ENCODE measurements at places on chromosomes 7 and 10.

DNA sequence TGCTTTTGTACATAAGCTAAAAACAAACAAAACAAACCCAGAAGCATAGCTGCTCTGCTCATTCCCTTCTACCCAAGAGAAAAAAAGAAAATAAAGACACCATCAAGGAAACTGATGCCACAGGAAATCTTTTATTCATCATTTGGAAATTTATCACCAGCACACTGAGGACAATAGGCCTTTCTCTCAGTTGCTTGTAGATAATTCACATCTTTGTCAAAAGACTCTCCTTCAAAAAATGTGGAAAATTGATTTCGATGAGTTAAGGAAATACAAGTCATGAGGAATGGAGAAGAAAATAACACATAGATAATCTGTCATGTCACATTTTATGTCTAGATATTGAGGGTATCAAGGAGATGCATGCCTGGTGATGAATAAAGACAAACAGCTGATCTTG lies 53.5 kb downstream of the ZNF37A start:
- DNase-seq = no peak

DNA sequence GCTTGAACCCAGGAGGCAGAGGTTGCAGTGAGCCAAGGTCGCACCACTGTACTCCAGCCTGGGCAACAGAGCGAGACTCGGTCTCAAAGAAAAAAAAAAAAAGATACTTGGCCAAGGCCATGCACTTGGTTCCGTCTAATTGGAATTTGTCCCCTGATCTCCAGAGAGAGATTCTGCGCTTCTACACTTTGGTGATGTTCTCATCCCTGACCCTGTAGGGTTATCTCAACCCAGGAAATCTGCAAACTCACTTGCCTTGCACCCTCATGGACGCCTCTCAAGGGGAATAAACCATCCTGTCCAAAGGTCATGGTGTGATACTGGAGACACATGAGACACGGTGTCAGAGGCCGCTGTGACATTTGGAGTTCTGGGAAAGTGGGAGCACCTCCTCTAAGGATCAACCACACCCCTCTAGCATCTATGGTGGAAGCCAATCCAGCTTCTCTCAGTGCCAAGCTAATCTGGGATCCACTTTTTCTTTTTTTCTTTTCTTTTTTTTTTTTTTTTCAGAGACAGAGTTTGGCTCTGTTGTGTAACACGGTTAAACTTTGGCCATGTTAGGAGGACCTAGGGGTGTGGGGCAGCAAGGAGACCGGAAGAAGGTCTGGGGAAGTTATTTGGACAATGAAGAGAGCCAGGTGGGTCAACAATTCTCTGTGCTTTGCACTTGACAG lies 7.8 kb upstream of the POR start:
- no peak for DNase-seq

- no peak for DNase-seq
These were observed 215.6 kb downstream of the TAX1BP1 start for GRCh38 chr7:27955596-27955995.

- DNase-seq = no peak
These were observed 13.2 kb upstream of the CCDC172 start for GRCh38 chr10:116311016-116311415.

DNA sequence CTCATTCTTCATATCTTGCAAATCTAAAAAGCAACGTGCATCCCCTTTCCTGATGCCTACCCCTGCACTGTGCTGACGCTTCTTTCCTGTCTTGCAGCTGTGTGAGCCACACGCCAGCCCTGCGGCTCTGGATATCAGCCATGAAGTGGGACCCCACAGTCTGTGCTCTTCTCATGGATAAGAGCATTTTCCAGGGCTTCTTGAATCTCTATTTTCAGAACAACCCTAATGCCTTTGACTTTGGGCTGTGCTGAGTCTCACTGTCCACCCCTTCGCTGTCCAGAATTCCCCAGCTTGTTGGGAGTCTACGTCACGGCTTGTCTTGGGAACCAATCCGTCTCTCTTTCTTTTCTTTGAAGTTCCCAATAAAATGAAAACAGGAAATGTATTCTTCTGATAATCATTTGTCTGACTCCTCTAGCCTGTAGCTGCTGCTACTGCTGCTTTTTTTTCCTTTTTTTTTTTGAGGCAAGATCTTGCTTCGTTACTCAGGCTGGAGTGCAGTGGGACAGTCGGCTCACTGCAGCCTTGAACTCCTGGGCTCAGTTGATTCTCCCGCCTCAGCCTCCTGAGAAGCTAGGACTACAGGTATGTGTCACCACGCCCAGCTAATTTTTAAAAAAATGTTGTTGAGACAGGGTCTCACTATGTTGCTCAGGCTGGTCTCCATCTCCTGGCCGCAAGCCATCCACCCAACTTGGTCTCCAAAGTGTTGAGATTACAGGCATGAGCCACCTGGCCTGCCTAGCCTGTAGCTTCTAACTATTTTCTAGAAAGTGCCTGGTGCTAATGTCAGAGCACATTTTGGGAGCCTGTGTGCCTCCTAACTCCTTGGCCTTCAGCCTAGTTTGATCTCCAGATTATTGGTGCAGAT lies 30.3 kb downstream of the GSTO2 start:
- DNase-seq = no peak

- no peak for DNase-seq
These were observed 82.3 kb downstream of the COL13A1 start for GRCh38 chr10:69884024-69884367.

GRCh38 chr10:58575491-58575890 lies 62.8 kb downstream of the BICC1 start:
- no peak for DNase-seq

DNA sequence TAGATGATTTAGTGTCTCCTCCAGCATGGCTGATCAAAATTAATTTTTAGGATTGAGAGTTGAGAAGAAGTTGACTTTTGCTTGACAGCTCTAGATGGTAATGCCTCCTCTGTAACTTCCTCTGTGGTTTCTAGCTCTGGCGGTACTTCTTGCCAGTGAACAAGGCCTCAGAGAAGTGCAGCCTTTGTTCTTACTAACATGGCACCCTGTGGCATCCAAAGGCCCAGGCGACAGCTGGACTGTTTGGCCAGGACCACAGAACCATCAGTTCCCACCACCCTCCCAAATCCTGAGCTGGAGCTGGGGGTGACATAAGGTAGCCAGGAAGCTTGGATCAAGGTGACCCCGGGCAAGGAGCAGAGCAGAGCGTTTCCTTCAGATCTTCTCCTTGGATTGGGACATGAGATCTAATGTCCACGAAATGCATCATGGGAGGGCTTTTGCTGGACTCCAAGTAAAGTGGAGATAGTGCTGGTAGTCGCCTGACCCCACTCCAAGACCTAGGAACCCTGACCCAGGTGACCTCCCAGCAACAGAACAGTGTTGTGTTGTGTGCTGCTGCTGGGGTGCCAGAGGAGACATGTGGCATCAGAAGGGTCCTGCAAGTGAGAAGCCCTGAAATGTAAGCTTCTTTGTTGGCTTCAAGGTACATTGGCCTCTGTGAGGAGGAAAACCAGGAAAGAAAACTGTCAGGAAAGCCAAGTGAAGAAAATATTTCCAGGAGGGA lies 41.8 kb downstream of the APBB1IP start:
- peak; percentile 29 for DNase-seq

- DNase-seq = no peak
These were observed 57.4 kb downstream of the INPP5A start for GRCh38 chr10:132595021-132595420.

DNA sequence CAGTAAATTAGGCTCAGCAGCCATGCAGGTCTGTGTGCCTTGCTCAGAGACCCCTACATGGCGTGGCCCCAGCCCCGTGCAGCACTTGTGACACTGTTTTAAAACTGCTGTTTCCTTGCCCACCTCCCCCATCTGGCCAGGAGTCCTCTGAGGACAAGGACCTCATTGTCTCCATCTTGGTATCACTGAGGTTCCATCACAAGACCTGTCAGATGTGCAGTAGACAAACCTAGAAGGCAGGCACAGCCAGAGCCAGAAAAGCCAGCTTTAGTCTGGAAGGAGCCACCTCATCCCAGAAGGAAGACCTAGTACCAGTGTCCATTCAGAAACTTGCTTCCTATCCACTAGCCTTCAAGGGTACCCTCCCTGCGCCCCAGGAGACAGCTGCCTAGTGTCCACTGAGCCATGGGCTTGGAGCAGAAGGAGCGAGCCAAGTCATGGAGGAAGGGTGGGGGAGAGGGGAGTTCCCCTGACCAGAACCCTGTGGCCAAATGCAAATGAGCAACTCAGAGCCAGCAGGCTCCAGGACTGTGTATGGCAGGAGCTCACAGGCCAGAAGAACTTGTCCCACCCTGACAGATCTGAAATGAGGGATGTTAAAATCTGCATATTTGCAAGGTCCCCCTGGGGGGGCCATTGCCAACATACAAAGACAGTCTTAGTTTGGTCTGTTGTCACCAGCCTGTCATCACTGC lies 176.1 kb downstream of the SH3PXD2A start:
- DNase-seq = no peak

DNA sequence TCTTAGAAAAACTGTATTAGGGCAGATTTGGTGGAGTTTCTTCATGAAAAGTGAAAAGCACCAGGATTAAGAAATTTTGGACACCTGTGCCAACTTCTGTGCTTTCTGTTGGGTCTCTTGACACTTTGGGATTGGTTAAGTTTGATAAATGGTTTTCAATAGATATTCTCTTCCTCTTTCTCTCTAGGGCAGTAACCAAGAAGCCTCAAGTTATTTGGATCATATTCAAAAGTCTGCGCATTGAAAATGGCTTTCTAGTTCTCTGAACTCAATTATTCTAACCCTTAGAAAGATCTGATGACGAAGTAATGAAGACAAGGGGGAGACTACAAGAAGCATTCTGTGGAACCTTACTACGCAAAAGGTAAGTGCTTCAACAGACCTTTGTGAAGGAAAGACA lies 144.0 kb upstream of the CCDC6 start:
- no peak for DNase-seq

- DNase-seq = no peak
These were observed 88.5 kb upstream of the LRRTM3 start for GRCh38 chr10:66837335-66837734.

GRCh38 chr10:52517012-52517411 lies 202.9 kb downstream of the DKK1 start:
- no peak for DNase-seq

- DNase-seq = peak; percentile 57
These were observed 47.9 kb downstream of the PIP4K2A start for GRCh38 chr10:22666287-22667092.

GRCh38 chr7:117217106-117218035 lies 105.5 kb downstream of the WNT2 start:
- DNase-seq = no peak

DNA sequence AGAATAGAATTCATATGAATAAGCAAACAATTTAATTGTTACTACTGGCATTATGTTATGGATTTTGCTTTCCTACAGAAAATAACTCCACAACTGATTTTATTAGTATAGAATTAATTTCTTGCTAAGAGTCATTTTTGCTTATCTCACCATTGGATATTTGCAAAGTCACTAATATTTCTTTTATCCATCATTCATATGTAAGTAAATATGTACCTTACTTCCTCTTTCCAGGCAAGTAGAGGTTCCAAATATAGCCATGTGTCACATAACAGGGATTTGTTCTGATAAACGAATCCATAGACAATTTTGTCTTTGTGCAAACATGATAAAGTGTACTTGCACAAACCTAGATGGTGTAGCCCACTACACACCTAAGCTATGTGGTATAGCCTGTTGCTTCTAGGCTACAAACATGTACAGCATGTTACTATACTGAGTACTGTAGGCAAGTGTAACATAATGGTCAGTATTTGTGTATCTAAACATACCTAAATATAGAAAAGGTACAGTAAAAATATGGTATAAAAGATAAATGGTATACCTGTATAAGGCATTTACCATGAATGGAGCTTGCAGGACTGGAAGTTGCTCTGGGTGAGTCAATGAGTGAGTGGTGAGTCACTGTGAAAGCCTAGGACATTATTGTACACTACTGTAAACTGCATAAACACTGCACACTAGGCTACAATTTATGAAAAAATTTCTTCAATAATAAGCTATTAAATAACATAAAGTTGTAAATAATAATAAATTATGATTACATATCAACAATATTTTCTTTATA lies 18.3 kb downstream of the KLLN start:
- no peak for DNase-seq

GRCh38 chr7:32047075-32047474 lies 23.1 kb downstream of the PDE1C start:
- DNase-seq = no peak

All from activated T-helper 1 cell treated with anti-CD3 and anti-CD28 coated beads, Interleukin-12 subunit alpha, Interleukin-12 subunit beta, Interleukin-2, Interleukin-4 antibody, amounts not matched to agents 30 ng/mL and 10 ng/mL and 1 ng/mL, durations not matched to agents 14 hours and 24 hours and 36 hours (primary cell).